ENCODE measurements at places on chromosomes 3 and 15. TPM values are rescaled to one million over a fixed set of nuclear protein-coding genes. Genes with fewer than 3 reads are reported as not detected.
A peak's percentile ranks its signal among the peaks of the same experiment; 100 is the strongest.

IGSF10 gene
- not detected for total RNA-seq

- H3K27ac ChIP-seq: no peak overlapping the region
- no peak overlapping the region for H3K4me3 ChIP-seq
- peaks cover 33% of the 10 kb centered on the region for H3K27me3 ChIP-seq
Measured at GRCh38 chr3:64059484-64060175, 36.3 kb upstream of the PSMD6 start.

DNA sequence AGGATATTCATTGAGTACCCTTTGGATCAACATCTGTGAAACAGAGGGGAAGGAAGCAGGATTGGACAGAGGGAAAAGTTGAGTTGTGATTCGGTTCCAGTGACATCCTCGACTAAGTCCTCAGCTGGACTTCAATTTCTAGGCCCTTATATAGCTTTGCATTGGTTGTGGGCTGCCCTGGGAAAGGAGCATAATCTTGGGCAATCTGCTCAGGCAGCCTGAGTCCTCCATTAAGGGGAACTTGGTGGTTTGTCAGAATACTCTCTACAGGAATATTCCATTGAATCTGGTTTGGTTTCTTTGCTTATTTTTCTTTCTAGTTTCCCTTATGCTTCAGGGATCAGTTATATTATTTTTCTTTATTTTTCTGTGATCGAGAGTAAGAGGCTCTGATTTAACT, 94.1 kb downstream of the TCF12 start:
- H3K27ac ChIP-seq: no peak overlapping the region
- H3K36me3 ChIP-seq: no peaks in the 10 kb centered on the region
- no peaks in the 10 kb centered on the region for H3K27me3 ChIP-seq
- H3K4me1 ChIP-seq: peaks cover 10% of the 10 kb centered on the region

DNA sequence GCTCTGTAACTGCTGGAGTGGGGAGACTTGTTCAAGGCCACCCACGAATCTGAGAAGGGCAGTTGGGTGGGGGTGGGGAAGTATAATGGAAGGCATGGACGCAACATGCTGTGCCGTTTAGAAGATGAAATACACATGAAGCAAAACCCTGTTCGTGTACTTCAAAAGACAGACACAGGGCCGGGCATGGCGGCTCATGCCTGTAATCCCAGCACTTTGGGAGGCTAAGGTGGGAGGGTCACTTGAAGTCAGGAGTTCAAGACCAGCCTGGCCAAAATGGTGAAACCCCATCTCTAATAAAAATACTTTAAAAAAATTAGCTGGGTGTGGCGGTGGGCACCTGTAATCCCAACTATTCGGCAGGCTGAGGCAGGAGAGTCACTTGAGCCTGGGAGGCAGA, 36.9 kb upstream of the SFMBT1 start:
- H3K4me1 ChIP-seq: no peaks in the 10 kb centered on the region
- no peak overlapping the region for H3K4me3 ChIP-seq
- H3K27ac ChIP-seq: no peak overlapping the region
- no peaks in the 10 kb centered on the region for H3K27me3 ChIP-seq
- H3K36me3 ChIP-seq: no peaks in the 10 kb centered on the region

SCAANT1 gene
- total RNA-seq: not detected

DNA sequence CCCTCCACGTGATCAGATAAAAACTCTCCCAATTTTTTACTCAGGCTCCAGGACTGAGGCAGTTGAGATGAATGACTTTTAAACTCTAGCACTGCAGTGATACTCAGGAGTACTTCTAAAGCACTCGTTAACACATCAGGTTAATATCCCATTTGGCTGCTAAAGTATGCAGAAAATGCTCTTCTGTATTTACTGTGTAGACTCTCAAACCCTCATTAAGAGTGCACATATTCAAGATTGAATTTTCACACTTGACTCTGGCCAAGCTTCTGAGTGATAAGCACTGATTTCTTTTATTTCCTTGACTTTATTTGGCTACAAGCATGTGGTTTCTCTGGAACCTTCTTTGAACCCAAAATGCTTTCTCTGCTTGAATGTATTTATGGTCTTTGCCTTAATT, 392.3 kb upstream of the NECTIN3 start:
- no peak overlapping the region for H3K4me3 ChIP-seq
- no peaks in the 10 kb centered on the region for H3K27me3 ChIP-seq
- H3K4me1 ChIP-seq: no peaks in the 10 kb centered on the region
- H3K27ac ChIP-seq: no peak overlapping the region

DNA sequence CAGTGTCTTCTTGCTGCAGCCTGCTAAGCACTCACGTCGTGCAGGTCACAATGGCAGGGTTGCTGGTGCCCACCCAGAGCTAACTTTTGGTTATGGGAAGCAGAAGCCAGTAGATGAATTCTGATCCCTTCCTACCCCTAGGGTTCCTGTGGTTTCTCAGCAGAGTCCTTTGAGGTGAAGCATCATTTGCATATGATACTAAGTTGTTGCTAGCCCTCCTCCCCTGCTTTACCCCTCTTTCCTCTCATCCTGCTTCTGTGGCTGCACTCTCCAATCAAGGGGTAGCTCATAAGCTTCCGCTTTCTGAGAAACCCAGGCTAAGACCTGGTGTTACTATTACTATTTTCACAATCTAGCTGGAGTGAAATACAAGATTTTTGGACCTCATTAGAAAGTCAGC, 22.1 kb upstream of the HEG1 start:
- DNase-seq: no peak
- H3K4me3 ChIP-seq: no peak overlapping the region
- peak overlapping the region; percentile 76 for H3K27ac ChIP-seq
- no peaks in the 10 kb centered on the region for H3K36me3 ChIP-seq

GRCh38 chr15:84953136-84953535, 28.5 kb upstream of the PDE8A start:
- H3K27me3 ChIP-seq: peaks cover 31% of the 10 kb centered on the region
- H3K27ac ChIP-seq: no peak overlapping the region
- H3K4me1 ChIP-seq: no peaks in the 10 kb centered on the region
- no peak for DNase-seq

DNA sequence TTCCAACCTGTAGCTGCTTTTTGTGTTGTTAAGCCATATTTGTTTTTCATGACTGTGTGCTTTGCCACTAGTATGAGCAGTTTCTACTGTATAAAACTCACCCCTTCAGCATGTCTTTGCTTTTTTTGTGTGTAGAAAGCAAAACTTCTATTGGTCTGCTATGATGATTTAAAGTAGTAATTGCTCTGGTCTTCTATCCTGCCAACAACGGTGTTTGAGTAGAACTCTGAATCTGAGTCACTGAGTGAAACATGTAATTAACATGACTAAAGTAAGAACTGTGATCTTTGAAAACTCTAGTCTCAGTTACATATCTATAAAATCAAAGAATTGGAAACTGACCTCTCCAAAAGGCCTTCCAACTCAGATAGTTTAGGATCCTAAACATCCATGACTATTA, 133.6 kb downstream of the TPRG1 start:
- H3K27ac ChIP-seq: no peak overlapping the region
- H3K4me1 ChIP-seq: no peaks in the 10 kb centered on the region
- no peaks in the 10 kb centered on the region for H3K27me3 ChIP-seq

IL17RD gene
- not detected for total RNA-seq

Measured in natural killer cell treated with Interleukin-12 subunit alpha and Interleukin-12 subunit beta and Interleukin-15 and Interleukin-18, amount 100 ng/mL, for 72 hours (primary cell).